Uterine smooth muscle cell (primary cell): ENCODE measurements at places on chromosomes 6 and 20. TPM values are rescaled to one million over a fixed set of nuclear protein-coding genes. Genes with fewer than 3 reads are reported as not detected.

The TAP1 gene
- 39.5 and 48.9 TPM in 2 replicates for total RNA-seq

The PPP1R16B gene
- total RNA-seq = 0.12 and 5.3 TPM in 2 replicates

The OPN5 gene
- total RNA-seq = not detected in 2 replicates

The TRIM38 gene
- 9.0 and 11.5 TPM in 2 replicates for total RNA-seq

The SLC35D3 gene
- total RNA-seq = under 0.01 TPM in 1 of 2 replicates, not detected in the other

The SLC35A1 gene
- 15.9 and 22.7 TPM in 2 replicates for total RNA-seq
